ENCODE measurements at places on chromosomes 11 and 22.

- no peak for DNase-seq
These were observed 19.9 kb downstream of the POU2AF2 start for GRCh38 chr11:111265421-111265820.

GRCh38 chr22:29435236-29436136 is 2.9 kb upstream of the RFPL1 start:
- DNase-seq: no peak

- no peak for DNase-seq
These were observed 13.1 kb upstream of the MMP1 start for GRCh38 chr11:102810950-102811660.

GRCh38 chr11:41988951-41989572 is 529.6 kb upstream of the LRRC4C start:
- no peak for DNase-seq

- DNase-seq: no peak
These were observed 40.0 kb upstream of the LRRC4C start for GRCh38 chr11:41499429-41499828.

- no peak for DNase-seq
These were observed 4.6 kb upstream of the PAMR1 start for GRCh38 chr11:35529971-35530495.

GRCh38 chr11:84899134-84899533 is 728.0 kb downstream of the DLG2 start:
- DNase-seq: no peak

Data from activated T-cell treated with anti-CD3 and anti-CD28 coated beads, Interleukin-2, amount 50 U/mL, for 1 hour (primary cell).